Fibroblast of skin of left biceps (primary cell): ENCODE measurements at places on chromosomes 6 and 20.

- DNase-seq = no peak
Measured at GRCh38 chr6:81376745-81377144, 375.7 kb downstream of the TENT5A start.

DNA sequence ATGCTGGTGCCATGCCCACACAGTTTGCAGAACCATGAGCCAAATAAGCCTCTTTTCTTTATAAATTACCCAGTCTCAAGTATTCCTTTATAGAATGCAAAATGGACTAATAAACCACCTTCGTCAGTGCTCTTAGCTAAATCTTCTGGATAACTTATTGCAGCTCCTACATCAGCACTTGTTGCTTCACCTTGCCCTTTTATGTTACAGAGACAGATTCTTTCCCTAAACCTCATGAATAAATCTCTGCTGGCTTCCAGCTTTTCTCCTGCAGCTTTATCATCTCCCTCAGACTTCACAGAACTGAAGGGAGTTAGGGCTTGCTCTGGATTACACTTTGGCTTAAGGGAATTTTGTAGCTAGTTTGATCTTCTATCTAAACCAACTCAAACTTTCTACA, 22.6 kb downstream of the NUP153 start:
- DNase-seq = no peak

DNA sequence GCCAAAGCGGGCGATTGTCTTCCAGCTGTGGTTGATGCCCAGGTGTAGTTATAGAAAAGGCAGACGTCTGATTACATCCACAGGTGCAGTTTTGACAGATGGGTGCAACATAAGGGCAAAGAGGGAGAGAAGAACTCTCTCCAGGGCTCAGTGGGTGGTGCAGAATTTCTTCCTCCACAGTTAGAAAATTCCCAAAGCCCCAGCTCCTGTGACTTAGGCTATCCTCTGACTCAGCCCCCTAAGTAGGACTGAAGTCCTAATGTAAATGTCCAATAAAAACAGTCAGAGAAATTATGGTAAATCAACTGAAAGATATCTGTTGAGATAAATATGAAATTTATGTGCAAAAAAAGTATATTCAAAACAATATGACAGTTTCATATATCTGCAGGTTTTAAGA, 31.4 kb downstream of the LYRM4 start:
- DNase-seq = no peak

DNA sequence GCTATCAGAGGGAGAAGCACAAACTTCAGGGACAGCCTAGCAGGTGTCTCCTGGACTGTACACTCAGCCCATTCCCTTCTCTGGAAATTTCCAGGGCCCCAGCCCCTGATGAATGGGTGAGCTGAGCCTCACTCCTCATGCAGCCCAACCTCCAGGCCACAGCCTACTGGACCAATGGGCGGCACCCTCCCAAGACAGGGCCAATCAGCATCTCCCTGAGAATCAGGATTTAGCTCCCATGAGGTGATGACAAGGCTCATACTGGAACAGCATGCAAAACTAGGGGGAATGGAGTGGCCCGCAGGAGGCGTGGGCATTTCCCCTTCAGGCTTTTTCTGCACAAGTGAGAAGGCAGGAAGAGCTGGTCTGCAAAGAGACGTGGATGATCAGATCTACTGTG, 29.0 kb downstream of the NFATC2 start:
- DNase-seq = no peak

- no peak for DNase-seq
Measured at GRCh38 chr6:127606131-127606562, 29.2 kb downstream of the C6orf58 start.

- no peak for DNase-seq
Measured at GRCh38 chr6:124854338-124854922, 107.8 kb upstream of the RNF217 start.

GRCh38 chr6:137794516-137795201, 72.4 kb upstream of the TNFAIP3 start:
- no peak for DNase-seq

DNA sequence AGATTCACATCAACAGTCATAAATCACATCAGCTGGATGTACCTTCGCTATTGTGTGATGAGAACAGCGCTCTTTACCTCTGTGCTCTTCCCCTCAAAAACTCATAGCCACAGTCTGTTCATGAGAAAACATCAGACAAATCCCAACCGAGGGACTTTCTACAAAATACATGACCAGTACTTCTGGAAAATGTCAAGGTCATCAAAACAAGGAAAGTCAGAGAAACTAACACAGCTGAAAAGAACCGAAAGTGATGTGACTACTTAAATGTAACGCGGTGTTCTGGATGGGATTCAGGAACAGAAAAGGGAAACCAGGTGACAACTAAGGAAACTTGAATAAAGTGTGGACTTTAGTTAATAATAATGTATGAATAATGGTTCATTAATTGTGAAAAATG, 112.0 kb upstream of the CBLN4 start:
- DNase-seq = no peak
